ENCODE measurements at places on chromosomes 5 and 9.

GRCh38 chr5:85159395-85159794, 774.7 kb upstream of the EDIL3 start:
- no peak for DNase-seq

- no peak for DNase-seq
Observed at GRCh38 chr9:85292261-85292660, 449.5 kb downstream of the AGTPBP1 start.

DNA sequence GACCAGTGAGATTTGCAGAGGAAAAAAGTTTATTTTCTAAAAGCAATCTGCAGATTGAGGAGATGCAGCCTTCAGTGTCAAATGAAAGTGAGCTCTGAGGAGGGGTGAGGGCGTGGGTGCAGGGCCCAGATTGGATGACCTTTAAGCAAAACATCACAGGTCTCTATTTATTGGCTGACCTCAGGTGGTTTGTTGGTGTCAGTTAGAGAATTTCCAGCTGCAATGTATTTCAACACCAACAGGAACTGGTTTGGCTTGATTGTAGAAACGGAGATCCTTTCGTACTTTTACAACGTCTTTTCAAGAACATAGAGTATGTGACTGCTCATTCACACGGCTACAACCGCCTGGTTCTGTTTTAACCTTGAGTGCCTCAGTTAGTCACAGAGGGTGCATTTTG, 1069.1 kb downstream of the EFNA5 start:
- DNase-seq, result peak; percentile 15

DNA sequence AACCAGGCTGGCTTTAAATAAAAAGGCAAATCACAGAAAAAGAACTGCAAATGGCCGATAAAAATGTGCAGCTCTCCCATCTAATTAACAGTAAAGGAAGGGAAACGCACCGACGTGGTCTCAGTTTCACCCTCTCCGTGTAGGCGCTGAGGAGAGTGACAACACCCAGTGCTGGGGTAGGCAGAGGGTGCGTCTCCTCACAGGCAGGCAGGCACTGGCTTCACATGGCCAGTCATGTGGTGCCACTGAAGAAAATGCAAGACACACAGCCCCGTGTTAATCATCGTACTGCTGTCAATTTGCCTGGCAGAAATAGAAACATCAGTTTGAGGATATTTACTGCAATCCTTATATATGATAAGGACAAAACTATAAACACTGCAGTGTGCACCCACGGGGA, 178.4 kb downstream of the FANCC start:
- no peak for DNase-seq

GRCh38 chr5:128259607-128260021, 176.0 kb downstream of the SLC12A2 start:
- DNase-seq, result no peak

- no peak for DNase-seq
Observed at GRCh38 chr9:134922066-134922931, 4.6 kb upstream of the FCN1 start.

DNA sequence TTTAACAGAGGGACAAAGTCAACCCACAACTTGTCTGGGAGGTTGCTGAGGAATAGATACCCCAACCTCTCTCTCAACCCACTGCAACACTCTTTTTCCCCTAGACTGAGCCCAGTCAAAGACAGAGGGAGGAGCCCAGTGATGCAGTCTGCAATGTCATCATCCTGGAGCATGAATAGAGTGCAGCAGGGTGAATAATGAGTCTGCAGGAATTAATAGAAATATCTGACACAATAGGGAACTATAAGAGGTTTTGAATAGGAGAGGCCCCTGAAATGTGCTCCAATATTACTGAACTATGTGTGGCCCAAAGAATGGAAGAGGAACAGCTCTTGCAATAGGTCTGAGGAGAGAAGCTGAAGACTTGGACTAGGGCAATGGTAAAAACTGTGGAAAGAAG, 59.1 kb downstream of the PDCD1LG2 start:
- DNase-seq, result no peak

GRCh38 chr9:136720251-136720897, 8.0 kb downstream of the DIPK1B start:
- DNase-seq, result peak; percentile 69

DNA sequence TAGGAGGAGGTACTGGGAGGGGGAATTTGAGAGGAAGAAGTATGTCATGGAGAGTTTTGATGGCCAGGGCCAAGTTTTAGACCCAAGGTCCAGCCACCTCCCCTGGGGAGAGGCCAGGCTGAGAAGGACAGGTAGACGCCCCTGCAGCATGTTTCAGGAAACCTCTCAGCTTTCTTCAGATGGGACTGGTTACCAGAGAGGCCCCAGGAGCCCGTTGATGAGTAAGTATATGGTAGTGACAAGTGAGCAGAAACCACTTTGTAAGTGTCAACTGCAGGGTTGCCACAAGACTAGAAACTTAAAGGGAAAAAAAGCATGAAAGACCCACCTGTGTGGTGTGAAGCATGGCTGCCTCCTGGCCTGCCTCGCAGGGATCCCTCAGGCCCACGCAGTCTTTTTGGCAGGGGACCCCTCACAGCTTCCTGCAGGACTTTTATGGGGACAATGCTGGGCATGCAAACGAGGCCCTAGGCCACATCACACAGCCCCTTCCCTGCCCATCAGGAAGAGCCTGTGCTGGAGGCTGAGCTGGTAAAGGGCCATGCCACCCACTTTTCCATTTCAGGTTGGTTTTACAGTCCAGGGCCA, 255.9 kb downstream of the FSTL4 start:
- no peak for DNase-seq

- DNase-seq, result no peak
Observed at GRCh38 chr9:20043035-20043434, 254.2 kb upstream of the SLC24A2 start.

GRCh38 chr5:147986134-147986757, 77.5 kb upstream of the SPINK5 start:
- DNase-seq, result no peak

DNA sequence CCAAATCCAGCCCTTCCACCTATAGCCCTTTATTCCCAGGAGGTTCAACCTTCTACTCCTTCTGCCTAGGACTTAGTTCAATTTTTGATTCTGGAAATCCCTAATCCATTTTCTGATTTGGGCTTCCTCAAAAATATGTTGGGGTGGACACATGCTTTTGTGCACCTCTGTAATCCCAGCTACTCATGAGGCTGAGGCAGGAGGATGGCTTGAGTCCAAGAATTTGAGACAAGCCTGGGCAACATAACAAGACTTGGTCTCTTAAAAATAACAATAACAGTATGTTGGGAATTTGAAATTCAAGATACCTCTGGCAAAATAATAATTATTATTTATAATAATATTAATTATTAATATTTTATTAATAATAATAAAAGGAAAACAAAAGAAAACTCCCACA, 188.7 kb upstream of the TLE4 start:
- DNase-seq, result no peak

Data from tongue (tissue), 3 donors.